Testis (tissue), 5 donors: ENCODE measurements at places on chromosomes 5 and 9.
A peak's percentile ranks its signal among the peaks of the same experiment; 100 is the strongest.

GRCh38 chr5:139445325-139446170 lies 6.2 kb upstream of the DNAJC18 start:
- no peaks in the 10 kb centered on the region for H3K27me3 ChIP-seq
- no peak for DNase-seq
- H3K4me1 ChIP-seq: no peaks in the 10 kb centered on the region
- H3K4me3 ChIP-seq: no peak overlapping the region

DNA sequence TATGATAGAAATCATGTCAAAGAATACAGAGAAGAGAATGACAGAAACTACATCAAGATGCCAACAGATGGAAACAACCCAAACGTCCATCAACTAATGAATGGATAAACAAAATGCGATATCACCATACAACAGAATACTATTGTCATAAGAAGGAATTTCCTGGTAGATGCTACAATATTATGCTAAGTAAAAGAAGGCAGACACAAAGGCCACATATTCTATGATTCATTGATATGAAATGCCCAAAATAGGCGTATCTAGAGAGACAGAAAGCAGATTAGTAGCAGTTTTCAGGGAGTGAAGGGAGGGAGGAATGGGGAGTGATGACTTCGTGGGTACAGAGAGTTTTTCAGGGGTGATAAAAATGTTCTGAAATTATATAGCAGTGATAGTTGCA lies 58.3 kb upstream of the AKNA start:
- H3K4me3 ChIP-seq: no peak overlapping the region
- H3K27ac ChIP-seq: peak overlapping the region; percentile 63
- peaks cover 39% of the 10 kb centered on the region for H3K4me1 ChIP-seq
- no peaks in the 10 kb centered on the region for H3K27me3 ChIP-seq
- peak; percentile 38 for DNase-seq

DNA sequence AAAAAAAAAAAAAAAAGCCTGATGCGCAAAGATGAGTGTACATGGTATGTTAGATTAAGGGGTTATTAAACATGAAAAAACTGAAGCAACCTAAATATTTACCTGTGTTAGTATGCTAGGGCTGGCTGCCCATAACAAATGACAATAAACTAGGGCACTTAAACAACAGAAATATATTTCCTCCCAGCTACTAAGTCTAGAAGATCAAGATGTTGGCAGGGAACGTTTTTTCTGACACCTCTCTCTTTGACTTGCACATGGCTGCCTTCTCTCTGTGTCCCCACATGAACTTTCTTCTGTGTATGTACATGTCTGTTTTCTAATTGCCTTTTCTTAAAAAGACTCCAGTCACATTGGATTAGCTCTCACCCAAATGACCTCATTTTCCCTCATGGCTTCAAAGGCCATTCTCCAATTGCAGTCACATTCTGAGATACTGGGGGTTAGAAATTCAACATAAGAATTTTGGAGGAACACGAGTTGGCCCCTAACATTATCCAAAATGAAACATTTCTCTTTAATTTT lies 694.5 kb downstream of the CDH9 start:
- no peak overlapping the region for H3K27ac ChIP-seq
- no peaks in the 10 kb centered on the region for H3K36me3 ChIP-seq
- H3K27me3 ChIP-seq: no peaks in the 10 kb centered on the region

DNA sequence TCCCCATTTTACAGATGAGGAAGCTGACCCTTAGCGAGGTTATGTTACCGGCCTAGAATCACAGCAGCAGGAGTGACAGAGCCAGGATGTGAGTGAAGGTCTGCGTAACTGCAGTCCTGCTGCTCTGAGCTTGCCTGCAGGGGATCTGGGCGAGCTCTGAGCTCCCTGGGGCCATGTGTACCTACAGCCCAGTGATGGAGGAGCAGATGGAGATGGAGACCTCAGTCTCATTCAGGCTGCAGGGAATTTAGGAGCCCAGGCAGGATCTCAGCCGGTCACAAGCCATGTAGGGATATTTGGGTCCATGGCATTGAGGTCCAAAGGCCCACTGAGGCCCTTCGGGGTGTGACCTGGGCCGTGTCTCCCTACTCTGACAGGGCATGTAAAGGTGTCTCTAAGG lies 170.6 kb downstream of the CACNA1B start:
- H3K27me3 ChIP-seq: no peaks in the 10 kb centered on the region
- no peaks in the 10 kb centered on the region for H3K4me1 ChIP-seq
- DNase-seq: no peak
- H3K4me3 ChIP-seq: no peak overlapping the region

- H3K36me3 ChIP-seq: no peaks in the 10 kb centered on the region
- no peak for DNase-seq
- H3K4me1 ChIP-seq: peaks cover 10% of the 10 kb centered on the region
- no peak overlapping the region for H3K4me3 ChIP-seq
- no peak overlapping the region for H3K27ac ChIP-seq
Measured at GRCh38 chr5:180606215-180606785, 15.0 kb upstream of the SCGB3A1 start.

DNA sequence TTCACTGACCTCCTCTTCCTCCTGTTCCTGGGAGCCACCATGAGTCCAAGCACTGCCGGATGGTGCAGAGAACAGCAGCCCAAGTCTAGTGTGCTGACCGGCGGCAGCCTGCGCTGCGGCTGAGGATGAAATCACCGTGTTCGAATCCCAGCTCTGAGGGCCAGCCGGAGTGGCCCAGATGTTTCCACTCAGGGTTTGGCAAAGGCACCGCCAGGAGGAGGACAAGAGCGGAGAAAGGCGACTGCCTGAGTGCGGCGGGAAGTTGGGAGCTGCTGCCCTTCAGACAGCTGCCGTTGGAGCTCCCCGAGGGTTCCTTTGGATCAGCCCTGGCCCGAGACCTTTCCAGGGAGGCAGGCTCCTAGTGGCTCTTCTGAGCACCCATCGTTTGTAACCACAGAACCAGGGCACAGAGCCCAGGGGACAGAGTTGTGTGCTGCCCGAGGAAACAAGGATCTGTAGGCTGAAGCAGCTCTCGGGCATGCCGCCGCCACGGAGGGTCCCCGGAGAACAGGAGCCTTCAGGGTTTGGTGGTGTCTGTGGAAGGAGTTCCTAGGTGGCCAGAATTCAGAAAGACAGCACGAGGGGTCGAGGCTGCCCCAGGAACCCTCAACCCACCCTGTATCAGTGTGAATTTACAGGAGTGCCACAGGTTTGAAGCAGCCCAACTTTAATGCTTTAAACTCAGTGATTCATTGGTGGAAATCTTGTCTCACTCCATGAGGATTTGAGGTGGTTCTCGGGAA lies 115.6 kb upstream of the COL5A1 start:
- no peaks in the 10 kb centered on the region for H3K36me3 ChIP-seq
- H3K27me3 ChIP-seq: no peaks in the 10 kb centered on the region
- DNase-seq: peak; percentile 29
- no peak overlapping the region for H3K4me3 ChIP-seq

DNA sequence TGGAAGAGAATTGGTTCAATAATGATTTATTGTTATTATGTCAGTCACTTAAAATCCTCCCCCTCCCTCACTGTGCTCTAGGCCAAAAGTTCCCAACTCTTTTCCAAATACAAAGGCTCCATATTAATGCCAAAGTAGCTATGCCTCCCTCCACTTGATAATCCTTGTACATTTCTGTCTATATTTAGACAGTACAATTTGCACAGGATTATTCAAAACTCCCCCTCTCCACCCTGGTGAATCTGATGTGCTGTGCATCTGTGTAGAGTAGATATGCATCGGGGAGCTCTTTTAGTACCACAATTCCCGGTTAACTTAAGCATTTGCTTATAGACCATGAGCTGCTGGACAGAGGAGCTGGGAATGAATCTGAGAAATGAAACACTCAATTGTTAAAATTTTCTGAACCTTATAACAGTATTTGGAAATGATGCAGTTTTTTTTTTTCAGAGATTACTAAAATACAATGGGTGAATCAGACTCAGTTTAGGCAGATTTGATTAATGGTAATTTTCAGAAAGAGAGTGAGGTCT lies 27.6 kb downstream of the GLRA1 start:
- no peaks in the 10 kb centered on the region for H3K36me3 ChIP-seq
- no peak for DNase-seq
- H3K4me3 ChIP-seq: no peak overlapping the region
- H3K27ac ChIP-seq: no peak overlapping the region
- no peaks in the 10 kb centered on the region for H3K27me3 ChIP-seq

GRCh38 chr9:131724683-131725082 lies 15.2 kb downstream of the RAPGEF1 start:
- peaks cover 20% of the 10 kb centered on the region for H3K4me1 ChIP-seq
- no peaks in the 10 kb centered on the region for H3K36me3 ChIP-seq
- no peaks in the 10 kb centered on the region for H3K27me3 ChIP-seq
- no peak overlapping the region for H3K4me3 ChIP-seq
- no peak for DNase-seq
- no peak overlapping the region for H3K27ac ChIP-seq
